ENCODE measurements at places on chromosomes 12 and 14. TPM values are rescaled to one million over a fixed set of nuclear protein-coding genes. Genes with fewer than 3 reads are reported as not detected.

The SLC25A47 gene
- total RNA-seq, result 0.07 TPM

The ENDOU gene
- not detected for total RNA-seq

The RXYLT1 gene
- total RNA-seq, result 23.8 TPM

The AMN gene
- total RNA-seq, result 2.0 TPM

The BDKRB2 gene
- 4.8 TPM for total RNA-seq

The KERA gene
- not detected for total RNA-seq

The OASL gene
- 0.50 TPM for total RNA-seq

The CAND1 gene
- total RNA-seq, result 97.7 TPM

The SOAT2 gene
- total RNA-seq, result not detected

The SLC48A1 gene
- 13.2 TPM for total RNA-seq

The CPNE6 gene
- total RNA-seq, result not detected

The WDHD1 gene
- 11.3 TPM for total RNA-seq

The TBX3 gene
- 2.4 TPM for total RNA-seq

The CSRP2 gene
- 32.7 TPM for total RNA-seq

Data from nasal cavity respiratory epithelium epithelial cell of viscerocranial mucosa (primary cell).